ENCODE measurements at places on chromosomes 7 and 10.

GRCh38 chr10:92404612-92405418 lies 113.8 kb downstream of the MARCHF5 start:
- DNase-seq, result no peak

DNA sequence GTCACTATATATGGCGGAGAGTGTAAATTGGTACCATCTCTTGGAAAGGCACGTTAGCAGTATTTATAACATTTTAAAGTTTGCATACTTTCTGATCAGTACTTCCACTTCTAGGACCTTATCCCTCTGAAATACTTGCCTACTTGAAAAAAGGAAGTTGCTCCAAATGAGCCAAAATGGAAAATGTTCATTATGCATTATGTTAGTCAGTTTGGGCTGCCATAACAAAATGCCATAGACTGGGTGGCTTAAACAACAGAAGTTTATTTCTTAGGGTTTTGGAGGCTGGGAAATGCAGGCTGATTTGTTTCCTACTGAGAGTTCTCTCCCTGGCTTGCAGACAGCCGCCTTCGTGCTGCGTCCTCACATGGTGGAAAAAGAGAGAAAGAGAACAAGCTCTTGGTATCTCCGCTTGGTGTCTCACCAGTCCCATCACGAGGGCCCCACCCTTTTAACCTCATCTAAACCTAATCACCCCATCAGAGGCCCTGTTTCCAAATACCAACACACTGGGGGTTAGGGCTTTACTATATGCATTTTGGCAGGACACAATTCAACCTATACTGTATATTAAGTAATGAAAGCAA lies 6.9 kb downstream of the SNX10 start:
- no peak for DNase-seq

DNA sequence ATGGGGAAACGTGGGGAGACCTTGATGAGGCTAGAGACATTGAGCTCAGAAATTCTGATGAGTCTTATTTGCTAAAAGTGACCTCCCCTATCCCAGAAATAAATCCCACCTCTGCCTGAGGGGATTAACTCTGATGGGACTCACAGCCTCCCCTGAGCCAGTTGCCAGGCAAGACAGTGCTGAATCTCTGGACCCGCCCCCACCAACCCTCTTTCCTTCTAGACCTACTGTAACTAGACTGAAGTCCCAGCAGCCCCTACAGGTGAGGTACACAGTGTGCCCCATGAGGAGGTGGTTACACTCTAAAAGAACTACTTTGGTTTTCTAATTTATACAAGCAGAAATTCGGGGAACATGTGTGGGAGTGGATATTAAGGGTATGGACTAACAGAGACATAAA lies 42.9 kb downstream of the PTPRE start:
- no peak for DNase-seq

DNA sequence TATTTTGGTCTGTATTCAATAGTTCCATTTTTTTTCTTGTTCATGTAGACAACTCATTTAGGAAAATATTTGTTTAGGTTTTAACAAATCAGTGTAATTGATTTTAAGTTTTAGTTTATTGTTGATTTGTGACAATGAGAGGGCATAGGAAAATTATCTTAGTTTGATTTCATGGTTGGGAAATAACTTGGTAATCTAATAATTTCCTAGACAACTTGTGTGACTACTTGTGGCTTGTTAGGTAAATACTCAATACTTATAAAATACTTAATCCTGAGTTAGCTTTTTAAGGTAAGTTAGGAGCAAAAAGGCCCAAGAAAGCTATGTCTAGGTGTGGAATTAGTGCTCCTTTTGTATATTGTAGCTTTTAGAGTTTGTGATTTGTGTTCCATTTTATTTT lies 65.4 kb downstream of the ZNRF2 start:
- DNase-seq, result no peak

- DNase-seq, result no peak
These were observed 102.7 kb downstream of the CUBN start for GRCh38 chr10:17026686-17027485.

GRCh38 chr10:93904901-93905300 lies 11.1 kb downstream of the SLC35G1 start:
- DNase-seq, result no peak

- DNase-seq, result no peak
These were observed 35.9 kb upstream of the DMTF1 start for GRCh38 chr7:87116315-87116714.

DNA sequence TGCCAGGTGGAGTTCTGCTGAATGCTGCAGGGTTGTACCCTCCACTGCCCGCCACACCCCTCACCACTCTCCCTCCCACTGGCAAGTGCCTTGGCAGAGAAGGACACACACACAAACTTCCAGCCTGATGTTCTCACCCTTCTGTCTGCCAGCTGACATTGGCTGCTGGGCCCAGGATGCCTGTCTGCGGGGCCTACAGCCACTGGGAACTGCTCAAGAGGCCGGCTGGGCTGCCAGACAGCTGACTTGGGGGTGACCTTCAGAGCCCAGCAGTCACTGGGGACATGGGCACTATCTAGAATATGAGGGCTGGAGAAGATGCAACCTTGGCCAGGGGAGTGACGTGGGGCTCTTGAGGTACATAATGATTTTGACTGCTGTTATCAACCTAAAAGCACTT lies 157.1 kb downstream of the SH3PXD2A start:
- DNase-seq, result no peak

- DNase-seq, result no peak
These were observed 14.1 kb upstream of the CRCP start for GRCh38 chr7:66100408-66101050.

DNA sequence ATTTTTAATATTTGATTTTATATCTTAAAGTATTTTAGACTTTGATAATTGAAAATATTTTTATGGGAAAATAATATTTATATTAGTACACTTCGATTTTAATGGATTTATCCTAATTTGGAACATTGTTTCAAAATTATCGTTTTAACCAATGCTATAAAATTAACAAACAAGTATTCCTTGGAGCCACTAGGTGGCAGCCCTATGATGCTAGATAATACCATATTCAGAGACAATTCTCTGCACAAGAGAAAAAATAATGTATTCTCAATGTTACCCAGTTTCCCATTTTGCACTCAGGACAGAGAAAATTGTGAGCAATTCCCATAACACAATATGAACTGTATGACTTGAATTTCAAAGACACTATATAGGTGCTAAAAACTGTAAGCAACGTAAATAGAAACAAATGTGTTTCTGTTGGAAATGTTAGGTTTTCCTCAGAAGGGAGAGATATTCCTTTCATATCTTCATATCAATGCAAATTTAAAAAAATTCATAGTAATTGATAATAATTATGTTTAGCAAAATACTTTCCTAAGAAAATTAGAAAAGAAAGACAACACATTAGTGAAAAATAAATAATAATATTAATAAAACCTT lies 237.8 kb downstream of the SEMA3E start:
- peak; percentile 73 for DNase-seq

- no peak for DNase-seq
These were observed 72.0 kb downstream of the GOLGA7B start for GRCh38 chr10:97921581-97922021.

DNA sequence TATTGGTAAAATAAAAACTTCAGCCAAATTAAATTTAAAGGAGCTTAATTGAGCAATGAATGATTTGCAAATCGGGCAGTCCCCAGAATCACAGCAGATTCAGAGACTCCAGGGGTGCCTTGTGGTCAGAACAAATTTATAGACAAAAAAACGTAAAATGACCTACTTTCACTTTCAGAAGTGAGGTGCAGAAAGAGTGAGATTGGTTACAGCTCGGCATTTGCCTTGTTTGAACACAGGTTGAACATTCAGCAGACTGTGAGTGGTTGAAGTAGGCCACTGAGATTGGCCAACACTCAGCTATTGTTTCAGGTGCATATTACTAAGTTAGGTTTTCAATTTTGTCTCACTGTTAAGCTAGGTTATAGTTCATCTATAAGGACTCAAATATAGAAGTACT lies 153.4 kb downstream of the BICC1 start:
- DNase-seq, result no peak

DNA sequence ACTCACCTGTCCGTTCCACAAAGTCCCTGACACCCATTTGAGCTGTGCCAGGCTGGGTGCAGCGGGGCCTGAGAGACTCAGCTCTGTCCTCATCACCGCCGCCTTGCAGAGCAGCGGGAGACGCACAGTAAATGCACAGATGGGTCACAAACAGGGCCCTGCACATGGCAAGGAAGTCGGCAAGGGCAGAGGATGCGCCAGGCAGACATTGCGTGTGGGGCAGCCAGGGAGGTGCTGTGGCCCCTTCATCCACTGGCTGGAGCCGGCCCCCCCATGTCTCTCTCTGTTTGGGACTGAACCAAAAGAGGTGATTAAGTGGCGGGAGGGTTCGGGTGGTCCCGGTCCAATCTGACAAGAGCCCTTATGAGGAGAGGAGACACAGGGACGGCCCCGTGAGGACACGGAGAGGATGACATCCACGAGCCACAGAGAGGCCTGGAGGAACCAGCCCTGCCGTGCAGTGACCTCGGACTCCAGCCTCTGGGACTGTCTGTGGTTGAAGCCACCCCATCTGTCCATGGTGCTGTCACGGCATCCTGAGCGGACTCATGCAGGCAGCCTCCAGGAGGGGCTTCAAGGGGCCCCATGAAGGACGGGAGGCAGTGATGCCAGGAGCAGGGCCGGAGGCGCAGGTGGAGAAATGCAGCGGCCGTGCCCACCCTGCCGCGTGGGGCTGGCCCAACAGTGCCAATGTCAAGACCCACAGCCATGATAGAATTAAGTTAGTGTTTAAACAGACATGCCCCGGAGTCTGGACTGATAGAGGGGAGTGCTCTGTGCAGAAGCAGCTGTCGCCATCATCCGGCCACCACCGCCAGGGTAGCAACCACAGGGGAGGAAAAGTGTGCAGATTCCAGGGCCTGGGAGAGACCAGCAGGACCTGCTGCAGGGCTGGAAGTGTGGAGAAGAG lies 28.4 kb upstream of the FOXL3 start:
- no peak for DNase-seq

GRCh38 chr7:129176916-129177710 lies 11.3 kb upstream of the SMO start:
- no peak for DNase-seq

DNA sequence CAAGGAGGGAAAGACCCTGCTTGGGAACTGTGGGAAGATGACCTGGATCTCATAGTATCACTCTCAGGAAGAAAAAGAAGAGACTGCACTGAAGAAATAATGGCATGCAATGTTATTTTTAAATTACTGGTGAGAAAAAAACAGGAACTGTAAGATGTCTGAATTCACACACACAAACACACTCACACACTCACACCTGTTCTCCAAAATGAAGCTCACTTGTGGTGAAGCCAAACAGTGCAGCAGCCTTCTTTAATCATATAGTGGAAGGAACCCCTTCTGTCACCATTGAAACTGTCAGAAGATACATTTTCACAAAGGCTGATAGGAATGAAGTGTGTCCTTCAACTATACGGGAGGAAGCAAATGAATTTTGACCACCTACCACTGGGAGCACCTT lies 156.5 kb upstream of the GHITM start:
- DNase-seq, result no peak

- peak; percentile 48 for DNase-seq
These were observed 3.5 kb upstream of the GDF2 start for GRCh38 chr10:47318706-47319105.

DNA sequence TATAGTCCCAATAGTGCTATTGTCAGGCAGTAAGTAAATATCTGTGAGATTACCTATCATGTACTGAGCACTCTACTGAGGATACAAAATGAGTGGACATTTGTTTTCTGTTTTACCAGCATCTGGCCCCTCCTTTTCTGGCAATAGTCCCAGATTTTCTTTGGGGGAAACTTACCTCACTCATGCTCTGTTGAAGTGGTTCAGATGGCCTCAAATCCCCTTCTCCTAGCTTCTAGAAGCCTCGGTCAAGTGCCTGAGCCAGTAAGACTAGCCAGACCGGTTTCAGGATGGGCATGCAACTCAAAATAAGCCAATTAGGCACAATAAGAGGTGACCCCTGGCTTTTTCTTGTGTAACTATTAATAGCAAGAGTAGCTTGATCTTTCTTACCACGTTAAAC lies 19.7 kb downstream of the TRDMT1 start:
- DNase-seq, result peak; percentile 57

DNA sequence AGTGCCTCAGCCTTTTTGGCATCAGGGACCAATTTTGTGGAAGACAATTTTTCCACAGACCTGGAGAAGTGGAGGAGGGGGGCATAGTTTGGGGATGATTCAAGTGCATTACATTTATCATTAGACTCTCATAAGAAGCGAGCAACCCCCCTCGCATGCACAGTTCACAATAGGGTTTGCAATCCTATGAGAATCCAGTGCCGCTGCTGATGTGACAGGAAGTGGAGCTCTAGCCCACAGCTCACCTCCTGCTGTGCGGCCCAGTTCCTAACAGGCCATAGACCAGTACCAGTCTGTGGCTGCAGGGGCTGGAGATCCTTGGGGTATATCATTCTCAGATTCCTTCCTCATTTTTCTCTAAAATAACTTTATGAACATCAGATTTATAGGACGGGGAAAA lies 50.8 kb downstream of the ATAD1 start:
- DNase-seq, result no peak

DNA sequence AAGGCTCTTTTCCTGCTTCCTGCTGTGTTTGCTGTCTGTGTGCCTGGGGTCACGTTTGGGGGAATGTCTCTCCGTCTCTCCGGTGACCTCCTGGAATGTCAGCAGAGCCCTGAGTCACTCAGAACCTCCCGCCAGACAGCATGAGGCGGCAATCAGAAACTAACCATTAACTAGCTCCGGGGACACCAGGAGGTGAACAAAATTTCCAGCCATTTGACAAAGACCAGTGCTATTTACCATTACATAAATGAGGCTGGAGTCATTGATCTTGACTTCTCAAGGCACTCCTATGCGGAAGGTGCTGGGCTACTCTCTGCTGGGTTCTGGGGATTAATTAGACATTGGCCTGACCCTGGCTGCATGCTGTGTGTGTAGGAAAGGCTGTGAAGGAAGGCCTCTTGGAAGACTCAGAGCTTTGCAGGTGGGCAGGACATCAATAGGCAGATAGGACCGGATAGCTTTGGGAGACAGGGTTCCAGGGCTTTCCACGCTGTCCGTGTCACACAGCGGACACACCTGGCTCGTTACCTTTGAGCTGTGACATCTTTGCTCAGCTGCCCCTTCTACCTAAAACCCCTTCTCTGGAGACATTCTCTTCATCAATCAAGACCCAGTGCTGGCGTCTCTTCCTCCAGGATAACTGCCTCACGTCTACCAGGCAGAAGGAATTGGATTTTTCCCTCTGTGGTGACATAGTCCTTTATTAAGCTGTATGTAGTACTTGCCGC lies 77.0 kb downstream of the PFKFB3 start:
- DNase-seq, result peak; percentile 64

GRCh38 chr7:152313831-152314604 lies 121.8 kb downstream of the KMT2C start:
- DNase-seq, result peak; percentile 47
